ENCODE measurements at places on chromosomes 11 and 22. TPM values are rescaled to one million over a fixed set of nuclear protein-coding genes. Genes with fewer than 3 reads are reported as not detected.

Gene OR52I1
- not detected for total RNA-seq

GRCh38 chr22:20602609-20603164, 95.3 kb downstream of the MED15 start:
- DNase-seq: no peak

GRCh38 chr11:92861634-92862033, 107.8 kb upstream of the MTNR1B start:
- no peak for DNase-seq

DNA sequence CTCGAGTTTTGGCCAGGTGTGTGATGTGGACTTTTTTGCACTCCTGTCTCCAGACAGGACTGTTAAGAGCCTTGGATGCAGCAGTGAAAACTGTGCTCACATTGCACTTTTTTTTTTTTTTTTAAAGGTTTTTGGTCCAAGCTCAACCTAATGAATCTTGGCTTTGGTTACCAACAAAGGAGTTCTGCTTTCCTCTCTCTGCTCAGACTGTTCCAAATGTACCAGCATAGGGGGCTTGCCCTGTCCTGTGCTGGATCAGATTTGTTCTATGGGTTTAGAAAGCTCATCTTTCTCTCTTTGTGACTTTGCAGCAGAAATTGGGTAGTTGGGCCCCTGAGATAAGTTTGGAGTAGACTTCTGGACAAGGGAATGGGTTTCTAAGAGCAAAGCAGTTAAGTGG, 45.3 kb downstream of the POLD3 start:
- DNase-seq: no peak

Gene APOC3
- total RNA-seq: not detected

Gene TBX10
- not detected for total RNA-seq
